Kidney glomerular epithelial cell (primary cell): ENCODE measurements at places on chromosomes 6 and 20.
A peak's percentile ranks its signal among the peaks of the same experiment; 100 is the strongest.

DNA sequence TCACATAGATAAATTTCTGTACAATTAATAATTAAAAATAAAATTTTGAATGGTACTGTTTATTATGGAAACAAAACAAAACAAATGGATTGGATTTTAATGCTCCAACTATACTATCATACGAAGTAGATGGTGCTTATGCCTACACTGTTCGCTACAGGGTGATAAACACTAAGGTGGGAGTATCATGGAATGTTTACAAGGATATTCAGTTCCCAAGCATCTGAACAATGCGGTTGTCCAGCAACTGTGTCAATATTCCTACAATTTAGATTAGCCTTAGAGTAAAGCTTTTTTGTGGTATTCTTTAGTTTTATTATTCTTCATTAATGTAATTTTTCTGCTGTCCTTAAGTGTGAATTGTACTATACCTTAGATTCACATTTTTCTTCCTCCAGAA lies 105.1 kb downstream of the MMS22L start:
- DNase-seq = peak; percentile 80

DNA sequence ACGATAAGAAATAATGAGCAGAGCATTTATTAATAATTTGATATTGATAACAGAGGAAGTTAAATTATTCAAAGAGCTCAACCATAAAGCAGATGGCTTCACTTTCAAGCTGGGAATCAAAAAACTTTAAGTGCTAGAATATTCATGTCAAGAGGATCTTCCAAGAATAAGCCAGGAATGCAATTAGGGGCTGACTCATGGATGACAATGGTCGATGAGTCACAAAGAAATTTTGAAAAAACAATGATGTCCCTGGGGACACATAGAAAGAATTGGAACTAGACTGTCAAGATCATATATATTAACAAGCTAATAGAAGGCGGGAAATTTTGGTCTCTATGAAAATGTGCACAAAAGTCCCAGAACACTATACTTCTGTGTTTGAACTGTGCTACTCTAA lies 304.1 kb downstream of the LAMA2 start:
- DNase-seq = peak; percentile 40

DNA sequence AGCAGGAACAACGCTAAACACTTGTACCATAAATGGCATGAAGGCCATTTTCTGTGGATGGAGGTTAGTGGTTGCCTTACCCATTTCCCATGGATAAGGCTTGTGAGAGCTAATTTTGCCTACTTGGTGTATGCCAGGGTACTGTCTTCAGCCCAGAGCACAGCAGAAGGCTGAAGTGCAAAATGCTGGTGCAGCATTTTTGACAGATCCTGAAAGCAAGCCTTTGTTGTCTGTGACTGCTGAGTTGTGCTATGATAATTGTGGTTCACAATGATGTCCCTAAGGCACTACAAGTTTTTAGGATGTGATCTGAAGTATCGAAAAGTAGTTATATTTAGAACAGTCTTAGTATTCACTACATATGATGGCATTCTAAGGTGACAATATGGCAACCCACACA lies 14.7 kb upstream of the HMGN3 start:
- no peak for DNase-seq

DNA sequence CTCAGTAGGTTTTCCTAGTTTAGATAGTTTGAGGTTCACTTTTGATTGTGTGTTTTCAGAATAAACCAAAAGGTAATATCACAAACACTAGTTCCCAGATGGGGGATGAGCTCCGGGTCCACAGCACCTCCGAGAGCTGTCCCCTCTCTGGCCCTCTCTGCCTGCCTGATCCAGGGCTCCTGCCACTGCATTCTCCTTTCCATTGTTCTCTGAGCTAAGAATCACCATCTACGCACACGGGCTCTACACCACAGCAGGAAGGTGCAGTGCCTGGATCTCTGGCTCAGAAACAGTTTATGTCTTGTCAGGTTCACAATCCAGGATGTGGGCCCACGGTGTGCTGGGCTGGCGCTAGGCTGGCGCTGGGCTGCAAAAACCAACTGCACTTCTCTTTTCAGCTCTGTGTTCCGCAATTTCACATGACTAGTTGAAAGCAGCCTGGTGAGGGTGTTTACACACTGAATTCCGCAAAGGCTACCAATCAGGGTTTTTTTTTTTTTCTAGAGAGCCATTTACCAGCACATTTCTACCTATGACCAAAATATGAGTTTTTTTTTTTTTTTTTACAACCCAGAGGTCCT lies 167.5 kb downstream of the SOD2 start:
- no peak for DNase-seq

DNA sequence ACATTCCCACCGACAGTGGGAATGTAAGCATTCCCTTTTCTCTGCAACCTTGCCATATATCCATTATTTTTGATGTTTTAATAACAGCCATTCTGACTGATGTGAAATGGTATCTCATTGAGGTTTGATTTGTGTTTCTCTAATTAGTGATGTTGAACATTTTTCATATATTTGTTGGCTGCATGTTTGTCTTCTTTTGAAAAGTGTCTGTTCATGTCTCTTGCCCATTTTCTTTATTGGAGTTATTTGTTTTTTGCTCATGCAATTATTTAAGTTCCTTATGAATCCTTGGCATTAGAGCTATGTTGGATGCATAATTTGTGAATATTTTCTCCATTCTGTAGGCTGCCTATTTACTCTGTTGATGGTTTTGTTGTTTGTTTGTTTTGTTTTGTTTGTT lies 18.0 kb upstream of the ABT1 start:
- DNase-seq = no peak

- DNase-seq = no peak
These were observed 209.0 kb downstream of the SIM1 start for GRCh38 chr6:100255701-100256100.

- peak; percentile 89 for DNase-seq
These were observed 20.1 kb upstream of the FAM83C start for GRCh38 chr20:35312318-35312717.

- no peak for DNase-seq
These were observed 20.3 kb upstream of the LRRN4 start for GRCh38 chr20:6074145-6074561.

DNA sequence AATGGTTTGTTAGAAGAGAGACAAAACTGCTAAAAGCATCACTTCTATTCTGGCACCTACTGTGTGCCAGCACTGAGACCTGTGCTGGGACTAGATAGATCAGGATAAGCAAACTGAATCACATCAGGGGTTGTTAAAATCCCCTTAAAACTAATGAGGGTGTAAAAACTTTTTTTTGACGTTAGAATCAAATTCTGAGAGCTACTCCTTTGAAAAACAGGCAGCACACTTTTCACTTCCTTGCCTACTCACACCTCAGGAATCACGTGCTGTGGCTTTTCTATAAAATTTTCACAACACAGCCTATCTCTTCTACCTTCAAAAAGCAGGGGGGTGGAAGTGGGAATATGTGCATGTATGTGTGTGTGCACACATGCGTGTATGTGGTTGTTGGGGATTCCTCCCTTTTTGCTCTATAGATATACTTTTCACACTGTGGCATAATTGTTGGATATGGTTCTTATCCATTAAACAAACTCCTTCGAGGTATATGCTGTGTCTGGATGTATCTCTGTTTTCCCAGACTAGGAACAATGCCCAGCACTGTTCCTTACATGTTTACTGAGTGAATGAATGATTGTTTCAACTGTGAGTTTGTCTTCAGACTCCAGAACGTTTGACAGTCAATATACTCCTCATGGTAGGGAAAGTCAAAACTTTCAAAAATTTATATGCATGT lies 105.4 kb downstream of the FYN start:
- DNase-seq = no peak

DNA sequence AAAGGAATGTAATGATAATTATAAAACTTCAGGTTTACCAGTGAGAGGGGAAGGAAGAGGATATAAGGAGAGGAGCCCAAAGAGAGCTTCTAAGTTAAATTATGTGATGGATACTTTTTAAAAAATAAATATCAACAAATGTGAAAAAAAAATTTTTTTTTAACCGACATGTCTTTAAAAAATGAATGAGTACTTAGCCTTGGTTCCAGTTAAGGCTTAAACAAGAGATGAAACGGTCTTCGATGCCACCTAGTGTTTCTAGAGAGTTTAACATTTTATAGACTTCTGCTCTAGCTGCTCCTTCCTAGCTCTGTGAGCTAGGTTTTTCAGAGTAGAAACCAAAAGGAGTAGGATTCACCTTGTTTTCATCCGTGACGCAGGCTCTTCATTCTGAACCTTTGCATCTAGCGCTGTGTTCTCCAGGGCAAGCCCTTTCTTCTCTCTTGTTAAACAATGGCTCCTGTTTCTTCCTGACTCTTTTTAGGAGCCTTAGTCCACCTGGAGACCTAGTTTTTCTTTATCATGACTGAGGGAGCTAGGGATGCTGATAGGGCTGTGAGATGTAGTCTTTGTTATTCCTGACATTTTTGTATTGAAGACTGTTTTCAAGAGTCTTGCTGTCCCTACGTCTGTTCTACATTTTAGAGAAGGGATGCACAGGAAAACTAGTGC lies 42.4 kb upstream of the GNRH2 start:
- peak; percentile 60 for DNase-seq

DNA sequence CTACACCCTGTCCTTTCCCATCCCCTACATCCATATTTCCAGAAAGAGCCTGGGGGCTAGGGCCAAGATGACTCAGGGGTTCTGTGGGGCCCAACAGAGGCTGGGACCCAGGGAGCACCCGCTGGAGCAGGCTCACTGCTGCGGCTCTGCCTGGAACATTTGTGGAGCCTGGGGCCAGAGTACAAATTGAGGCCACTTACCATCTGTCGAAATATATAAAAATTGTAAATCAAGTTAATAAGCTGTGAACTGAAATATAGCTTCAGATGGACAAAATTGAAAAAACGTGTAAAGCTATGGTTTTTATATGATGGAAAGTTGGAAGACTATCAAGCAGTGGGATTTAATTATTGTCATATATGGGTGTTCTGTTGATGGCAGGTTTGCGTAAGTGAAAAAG lies 82.9 kb upstream of the ATXN1 start:
- no peak for DNase-seq

DNA sequence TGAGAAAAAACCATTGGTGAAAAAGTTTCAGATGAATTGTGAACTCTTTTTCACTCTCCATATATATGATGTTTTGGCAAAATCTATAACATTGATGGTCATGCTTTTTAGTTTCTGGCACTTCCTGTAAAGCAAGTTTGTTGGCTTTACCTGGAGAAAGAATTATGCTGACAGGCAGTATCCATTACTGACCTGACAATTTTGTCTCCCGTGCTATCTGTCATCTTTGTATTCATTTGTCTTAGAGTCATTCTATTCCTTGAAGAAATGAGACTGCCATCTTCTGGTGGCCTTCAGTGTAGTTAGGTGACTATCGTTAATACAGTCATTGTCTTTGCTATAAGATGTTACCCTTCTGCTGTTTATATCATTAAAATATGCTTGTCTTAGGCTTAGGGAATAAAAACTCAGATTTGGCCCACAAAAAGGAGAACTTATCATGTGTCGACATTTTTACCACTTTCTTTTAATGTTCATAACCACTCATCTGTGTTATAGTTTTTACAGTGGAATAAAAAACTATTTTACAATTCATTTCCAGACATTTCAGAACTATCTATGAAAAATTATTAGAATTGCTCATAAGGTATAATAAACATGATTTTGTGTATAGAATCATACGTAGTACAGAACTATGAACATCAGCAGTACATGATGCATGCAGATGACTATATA lies 707.0 kb downstream of the EPM2A start:
- peak; percentile 62 for DNase-seq

DNA sequence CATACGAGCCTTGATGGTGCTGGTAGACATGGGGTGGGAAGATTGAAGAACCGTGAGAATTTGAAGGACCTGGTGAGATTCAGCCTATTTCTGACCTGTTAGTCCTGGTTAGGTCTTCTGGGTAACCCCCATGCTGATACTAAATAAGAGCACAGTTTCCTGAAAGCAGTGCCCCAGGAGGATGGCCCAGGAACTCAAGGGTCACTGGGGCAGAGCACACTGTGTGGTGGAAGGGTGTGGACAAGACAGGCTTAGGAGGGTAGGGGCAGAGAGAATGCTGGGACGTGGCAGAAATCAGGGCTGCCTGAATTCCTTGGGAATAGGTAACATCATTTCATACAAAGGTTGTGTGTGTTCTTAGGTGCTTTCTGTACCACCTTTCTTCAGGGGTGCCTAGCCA lies 31.9 kb upstream of the ENPP1 start:
- DNase-seq = no peak

DNA sequence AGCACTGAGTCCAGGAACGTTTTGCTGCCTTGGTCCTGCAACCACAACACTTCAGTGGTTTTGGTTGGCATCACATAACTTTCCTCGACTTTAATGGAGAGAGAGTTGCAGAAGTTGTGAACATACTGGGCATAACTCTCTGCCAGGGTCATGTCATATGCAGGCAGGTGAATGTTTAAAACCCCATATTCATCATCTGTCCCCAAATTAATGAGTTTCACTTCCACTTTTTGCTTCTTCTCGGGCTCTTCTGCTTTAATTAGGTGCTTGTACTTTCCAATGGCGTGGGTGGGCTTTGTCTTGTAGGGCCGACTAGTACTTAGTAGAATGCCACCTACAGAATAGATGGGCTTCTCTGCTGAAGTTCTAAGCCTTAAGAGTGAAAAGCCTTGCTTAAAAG lies 45.2 kb upstream of the TFAP2A start:
- DNase-seq = no peak

- no peak for DNase-seq
These were observed 8.3 kb downstream of the AGPAT4 start for GRCh38 chr6:161265554-161265953.

GRCh38 chr6:12527339-12527738 lies 189.2 kb upstream of the PHACTR1 start:
- DNase-seq = no peak

GRCh38 chr6:52558266-52559000 lies 18.4 kb downstream of the TRAM2 start:
- DNase-seq = no peak

DNA sequence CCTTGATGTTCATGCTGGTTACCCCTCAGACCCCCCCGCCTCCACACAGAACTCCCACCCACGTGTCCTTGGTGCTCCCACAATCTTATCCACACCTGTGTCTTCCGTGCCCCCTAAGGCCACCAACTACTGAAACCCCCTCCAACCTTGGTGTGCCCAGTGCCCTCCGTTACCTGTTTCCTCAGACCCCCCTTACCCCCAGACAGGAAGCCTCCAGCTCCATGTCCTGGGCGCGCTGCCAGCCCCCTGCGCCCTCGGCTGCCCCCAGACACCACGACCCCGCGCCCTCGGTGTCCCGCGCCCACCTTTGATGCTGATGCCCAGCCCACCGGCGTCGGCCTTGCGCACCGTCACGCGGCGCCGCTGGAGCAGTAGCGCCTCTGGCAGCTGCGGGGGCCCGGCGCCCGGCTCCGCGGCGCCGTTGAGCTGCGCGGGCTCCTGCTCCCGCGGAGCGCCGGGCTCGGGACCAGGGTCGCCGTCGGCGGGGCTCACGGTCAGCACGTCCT lies 504 bp downstream of the SNTA1 start:
- DNase-seq = no peak
